Activated T-helper 1 cell treated with anti-CD3 and anti-CD28 coated beads, Interleukin-12 subunit alpha, Interleukin-12 subunit beta, Interleukin-2, Interleukin-4 antibody, amounts not matched to agents 30 ng/mL and 10 ng/mL and 1 ng/mL, durations not matched to agents 14 hours and 24 hours and 36 hours (primary cell): ENCODE measurements at places on chromosomes 5 and 9.

DNA sequence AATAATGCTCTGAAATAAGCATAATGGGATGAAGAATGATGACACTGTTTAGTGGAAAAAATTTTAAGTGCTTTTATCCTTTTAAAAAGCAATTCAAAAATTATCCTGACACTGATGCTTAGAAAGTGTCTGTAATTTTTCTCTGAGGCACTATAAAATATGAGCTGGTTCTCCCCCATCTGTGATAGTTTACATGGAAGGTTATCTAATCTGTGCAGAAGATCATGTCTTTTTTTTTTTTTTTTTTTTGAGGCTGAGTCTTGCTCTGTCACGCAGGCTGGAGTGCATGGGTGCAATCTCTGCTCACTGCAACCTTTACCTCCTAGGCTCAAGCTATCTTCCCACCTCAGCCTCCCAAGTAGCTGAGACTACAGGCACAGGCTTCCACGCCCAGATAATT, 15.2 kb upstream of the TAF11L2 start:
- H3K27me3 ChIP-seq, result no peaks in the 10 kb centered on the region
- H3K4me1 ChIP-seq, result no peaks in the 10 kb centered on the region
- H3K4me3 ChIP-seq, result no peak overlapping the region
- no peak overlapping the region for H3K27ac ChIP-seq

- H3K27ac ChIP-seq, result no peak overlapping the region
- H3K4me3 ChIP-seq, result no peak overlapping the region
- no peaks in the 10 kb centered on the region for H3K4me1 ChIP-seq
- no peaks in the 10 kb centered on the region for H3K36me3 ChIP-seq
- DNase-seq, result no peak
Measured at GRCh38 chr5:37751227-37751626, 88.6 kb downstream of the GDNF start.

DNA sequence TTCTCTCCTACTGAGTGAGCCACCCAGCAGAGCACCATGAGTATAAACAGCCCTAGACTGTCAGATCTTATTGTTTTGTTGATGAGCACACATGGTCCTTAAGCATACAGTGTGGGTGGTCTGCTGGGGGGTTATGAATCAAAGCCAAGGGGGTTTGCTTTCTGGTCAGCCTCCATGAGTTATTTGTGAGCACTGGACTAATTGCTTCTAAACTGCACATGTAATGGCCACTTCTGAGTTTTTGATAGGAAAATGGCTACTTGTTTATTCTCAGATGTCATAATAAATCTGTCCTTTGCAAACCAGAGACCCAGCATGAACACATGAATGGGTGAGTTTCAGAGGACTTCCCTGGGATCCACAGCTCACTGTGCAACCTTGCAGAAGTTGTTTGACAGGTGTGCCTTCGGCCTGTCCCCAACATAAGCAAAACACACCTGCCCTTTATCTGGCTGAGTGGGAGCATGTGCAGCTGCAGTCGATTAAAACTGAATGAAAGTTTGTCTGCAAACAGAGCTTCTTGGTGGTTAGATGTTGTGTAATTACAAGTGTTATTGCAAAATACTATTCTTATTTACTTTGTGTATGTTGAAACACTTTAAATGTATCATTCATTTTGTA, 35.9 kb downstream of the MAMDC2 start:
- no peak for DNase-seq
- no peaks in the 10 kb centered on the region for H3K36me3 ChIP-seq
- H3K27ac ChIP-seq, result no peak overlapping the region
- H3K4me1 ChIP-seq, result no peaks in the 10 kb centered on the region
- no peak overlapping the region for H3K4me3 ChIP-seq

- H3K4me1 ChIP-seq, result no peaks in the 10 kb centered on the region
- no peak overlapping the region for H3K27ac ChIP-seq
- peaks cover 2% of the 10 kb centered on the region for H3K27me3 ChIP-seq
- no peak overlapping the region for H3K4me3 ChIP-seq
- peak; percentile 12 for DNase-seq
Measured at GRCh38 chr9:124320062-124320973, 62.6 kb downstream of the NEK6 start.
